ENCODE measurements at places on chromosomes 6 and 20.

DNA sequence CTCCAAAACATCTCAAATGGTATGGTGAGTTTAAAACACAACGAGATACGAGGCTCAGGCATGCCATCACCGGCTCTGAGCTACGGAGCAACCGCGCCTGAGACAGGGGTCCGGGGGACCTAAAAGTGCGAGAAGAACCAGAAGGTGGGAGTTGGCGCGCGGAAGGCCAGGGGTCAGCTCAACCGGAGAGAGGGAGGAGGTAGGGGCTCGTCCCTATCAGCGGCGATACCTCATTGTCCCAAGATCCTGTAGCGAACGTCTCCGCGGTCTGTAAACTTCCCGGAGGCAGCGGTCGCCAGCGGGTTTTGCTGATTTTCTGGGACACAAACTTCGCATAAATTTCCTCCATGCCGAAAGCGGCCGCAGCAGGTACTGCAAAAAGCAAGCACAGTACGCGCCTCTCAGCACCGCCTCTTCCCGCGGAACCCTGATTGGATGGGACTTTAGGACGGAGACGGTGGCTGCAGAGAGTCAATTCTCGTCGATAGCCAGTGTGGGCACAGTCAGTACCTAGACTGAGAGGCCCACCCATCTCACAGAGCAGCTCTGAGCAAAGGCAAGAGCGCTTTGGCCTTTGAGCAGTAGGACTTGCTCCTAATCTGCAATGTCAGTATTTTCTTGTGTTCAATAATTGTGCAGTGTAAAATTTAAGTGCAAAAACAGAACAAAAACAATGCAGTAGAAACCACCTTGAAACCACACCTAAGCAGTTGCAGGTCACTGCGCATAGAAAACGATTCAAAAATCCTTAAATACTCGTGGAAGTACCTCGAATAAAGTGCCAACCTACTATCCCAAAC is at the start of gene NUP43:
NUP43 (minus strand) TSS at position 383 of the 800 bp plus-strand sequence; CDS start at position 349, 34 bp downstream.
- DNase-seq, result peak; percentile 92

DNA sequence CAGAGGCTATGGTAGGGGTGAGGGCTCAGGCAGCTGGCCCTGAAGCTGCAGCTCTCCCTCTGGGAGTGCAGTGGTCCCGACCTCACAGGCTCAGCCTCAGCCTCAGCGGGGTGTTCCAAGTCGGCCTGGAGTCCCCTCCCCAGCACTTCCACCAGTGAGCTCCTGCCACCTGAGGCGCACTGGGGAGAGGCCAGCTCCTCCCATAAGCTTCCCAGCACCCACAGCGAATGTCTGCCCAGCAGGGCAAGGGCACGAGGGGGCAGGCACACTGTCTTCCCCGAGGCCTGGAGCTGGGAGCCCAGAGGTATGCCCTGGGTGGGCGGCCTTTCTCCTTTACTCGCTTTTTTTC is 53.2 kb upstream of the SLCO4A1 start:
- DNase-seq, result no peak

DNA sequence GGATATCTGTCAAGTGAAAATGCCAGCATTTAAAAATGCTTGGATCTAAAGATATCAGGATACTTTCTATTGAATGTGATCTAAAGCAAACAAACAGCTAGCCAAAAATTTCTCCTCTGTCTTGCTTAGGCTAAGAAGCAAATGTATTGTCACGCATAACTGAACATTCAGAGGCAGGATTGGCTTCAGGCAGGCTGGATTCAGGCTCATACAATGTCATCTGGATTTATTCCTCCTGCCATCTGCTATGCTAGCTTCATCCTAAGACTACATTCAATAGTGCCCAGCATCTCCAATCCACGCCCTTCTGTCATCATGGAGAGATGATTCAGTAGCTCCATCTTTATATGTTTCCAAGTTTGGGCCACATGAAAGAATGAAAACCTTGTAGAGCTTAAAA is 27.1 kb downstream of the PFDN4 start:
- DNase-seq, result no peak

GRCh38 chr20:11429168-11429567 is 488.5 kb upstream of the BTBD3 start:
- no peak for DNase-seq

DNA sequence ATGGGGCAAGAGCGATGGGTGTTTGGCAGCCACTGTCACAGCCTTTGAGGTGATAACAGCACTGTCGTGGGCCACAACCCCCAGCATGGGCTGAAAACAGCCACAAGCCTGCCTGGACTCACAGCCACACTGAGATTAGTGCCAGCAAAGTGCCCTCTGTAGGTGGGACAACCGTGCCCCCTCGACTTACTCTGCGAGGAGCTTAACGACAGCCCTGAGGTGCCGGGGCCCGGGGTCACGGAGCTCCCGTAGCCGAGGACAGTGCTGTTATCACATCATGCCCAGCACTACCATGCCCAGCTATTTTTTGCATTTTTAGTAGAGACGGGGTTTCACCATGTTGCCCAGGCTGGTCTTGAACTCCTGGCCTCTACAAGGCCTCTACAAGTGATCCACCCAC is 36.6 kb downstream of the SUMO4 start:
- DNase-seq, result no peak
